ENCODE measurements at places on chromosomes 12 and 14.
A peak's percentile ranks its signal among the peaks of the same experiment; 100 is the strongest.

GRCh38 chr14:105363847-105364708 lies 34.3 kb upstream of the TEX22 start:
- no peak for DNase-seq

GRCh38 chr12:115975411-115975810 lies 302.1 kb downstream of the MED13L start:
- DNase-seq, result no peak

- DNase-seq, result no peak
Observed at GRCh38 chr14:104948736-104949031, 24.0 kb downstream of the PLD4 start.

GRCh38 chr12:62915204-62915529 lies 19.8 kb downstream of the PPM1H start:
- no peak for DNase-seq

DNA sequence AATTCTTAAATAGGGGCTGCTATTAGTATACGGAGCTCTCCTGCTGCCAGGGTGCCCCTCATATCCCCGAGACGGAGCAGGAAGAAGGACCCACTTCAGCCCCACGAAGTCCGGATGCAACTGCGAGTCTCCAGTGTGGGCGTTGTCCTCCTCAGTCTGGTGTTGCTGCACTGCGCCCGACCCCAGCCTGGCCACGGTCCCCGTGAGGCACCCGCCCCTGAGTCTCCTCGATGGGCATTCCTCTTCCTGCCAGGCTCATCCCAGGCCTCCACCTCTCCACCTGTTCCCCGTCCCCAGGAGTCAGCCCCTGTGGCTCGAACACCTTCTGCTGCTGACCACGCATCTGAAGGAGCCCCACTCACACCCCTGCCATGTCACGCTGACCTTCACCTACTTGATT lies 68.1 kb upstream of the SFSWAP start:
- DNase-seq, result no peak

DNA sequence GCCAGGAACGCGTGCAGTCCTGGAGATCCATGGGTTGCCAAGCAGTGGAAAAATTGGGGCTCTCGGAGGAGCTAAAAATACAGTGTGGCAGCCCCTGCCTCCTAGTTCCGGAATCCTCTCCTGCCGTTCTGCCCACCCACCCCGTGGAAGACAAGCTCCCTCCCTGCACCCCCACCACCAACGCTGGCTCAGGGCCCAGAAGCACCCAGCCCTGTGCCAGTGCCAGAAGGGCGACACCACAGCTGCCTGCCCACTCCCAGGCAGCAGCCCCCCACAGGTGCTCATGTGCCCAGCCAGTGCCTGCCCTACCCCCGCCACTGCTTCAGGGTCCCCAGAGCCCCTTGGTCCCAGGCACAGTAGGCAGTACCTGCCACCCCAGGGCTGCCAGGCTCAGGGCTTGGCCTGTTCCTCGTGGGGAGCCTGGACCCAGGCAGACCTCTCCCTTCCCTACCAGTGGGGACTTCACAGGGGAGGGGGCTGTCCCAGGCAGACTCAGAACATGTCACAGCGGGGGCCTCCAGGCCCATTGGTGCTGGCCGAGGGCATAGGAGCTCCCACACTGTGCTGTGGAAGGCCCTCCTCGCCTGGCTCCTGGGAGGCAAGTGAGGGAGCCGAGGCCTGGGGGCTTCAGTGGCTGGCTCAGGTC lies 7.4 kb downstream of the INF2 start:
- DNase-seq, result no peak

DNA sequence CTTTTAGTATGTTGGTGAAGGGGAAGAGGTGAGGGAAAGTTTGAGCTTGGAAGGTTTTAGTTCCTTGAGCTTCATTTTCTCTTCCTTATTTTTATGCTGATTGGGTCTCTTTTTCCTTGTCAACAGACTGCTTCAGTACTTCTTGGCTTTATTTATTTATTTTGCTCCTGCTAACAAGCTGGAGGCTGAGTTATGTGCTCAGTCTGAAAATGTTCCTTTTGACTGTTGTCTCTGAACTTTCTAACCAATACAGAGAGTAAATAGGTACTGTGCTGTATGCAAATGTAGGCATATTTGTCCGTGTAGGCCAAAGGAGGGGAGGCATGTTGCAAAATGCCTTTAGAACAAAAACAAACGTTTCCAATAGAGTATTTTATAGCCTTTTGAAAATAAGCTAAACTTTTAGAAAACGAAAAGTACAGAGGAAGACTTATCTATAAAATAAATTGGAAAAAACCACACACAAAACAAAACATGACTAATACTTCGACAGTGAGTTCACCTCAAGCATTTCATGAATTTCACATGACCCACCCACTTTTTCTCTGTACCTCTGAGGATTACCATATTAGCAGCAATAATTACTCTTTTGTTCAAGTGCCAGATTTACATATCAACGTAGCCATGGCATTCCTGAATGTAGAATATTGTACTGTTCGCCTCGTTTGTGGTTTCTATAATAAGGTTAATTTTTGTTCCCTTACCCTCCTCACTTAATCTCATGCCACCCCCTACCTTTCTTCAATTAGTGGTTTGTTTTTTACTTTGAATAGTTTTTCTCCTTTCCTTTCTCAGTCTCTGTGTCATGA lies 4.7 kb upstream of the CREBL2 start:
- no peak for DNase-seq

DNA sequence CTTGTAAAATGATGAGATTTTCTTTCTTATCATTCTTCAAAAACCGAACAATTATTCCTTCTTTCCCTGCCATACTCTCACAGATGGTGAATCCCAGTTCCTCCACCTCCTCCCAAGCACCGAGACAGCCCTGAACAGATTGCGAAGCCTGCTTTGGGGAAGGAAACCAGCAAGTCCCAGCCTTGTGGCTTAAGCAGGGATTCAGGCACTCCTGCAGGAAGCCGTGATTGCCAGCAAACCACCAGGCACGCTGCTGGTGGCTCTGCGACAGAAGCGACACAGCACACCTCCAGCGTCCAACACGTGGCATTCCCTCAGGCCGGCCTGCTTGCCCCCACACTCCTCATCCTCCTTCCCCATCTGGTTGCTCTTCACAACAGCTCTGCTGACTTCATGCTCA lies 237.7 kb downstream of the GXYLT1 start:
- no peak for DNase-seq

- DNase-seq, result no peak
Observed at GRCh38 chr12:52321418-52321817, 220 bp upstream of the KRT83 start.

- DNase-seq, result no peak
Observed at GRCh38 chr12:54438517-54438916, 19.5 kb upstream of the ITGA5 start.

GRCh38 chr12:112514926-112515642 lies 96.3 kb downstream of the PTPN11 start:
- DNase-seq, result no peak

- no peak for DNase-seq
Observed at GRCh38 chr12:81615026-81615588, 144.0 kb downstream of the PPFIA2 start.

- DNase-seq, result no peak
Observed at GRCh38 chr14:82492157-82492556, 958.5 kb upstream of the SEL1L start.

DNA sequence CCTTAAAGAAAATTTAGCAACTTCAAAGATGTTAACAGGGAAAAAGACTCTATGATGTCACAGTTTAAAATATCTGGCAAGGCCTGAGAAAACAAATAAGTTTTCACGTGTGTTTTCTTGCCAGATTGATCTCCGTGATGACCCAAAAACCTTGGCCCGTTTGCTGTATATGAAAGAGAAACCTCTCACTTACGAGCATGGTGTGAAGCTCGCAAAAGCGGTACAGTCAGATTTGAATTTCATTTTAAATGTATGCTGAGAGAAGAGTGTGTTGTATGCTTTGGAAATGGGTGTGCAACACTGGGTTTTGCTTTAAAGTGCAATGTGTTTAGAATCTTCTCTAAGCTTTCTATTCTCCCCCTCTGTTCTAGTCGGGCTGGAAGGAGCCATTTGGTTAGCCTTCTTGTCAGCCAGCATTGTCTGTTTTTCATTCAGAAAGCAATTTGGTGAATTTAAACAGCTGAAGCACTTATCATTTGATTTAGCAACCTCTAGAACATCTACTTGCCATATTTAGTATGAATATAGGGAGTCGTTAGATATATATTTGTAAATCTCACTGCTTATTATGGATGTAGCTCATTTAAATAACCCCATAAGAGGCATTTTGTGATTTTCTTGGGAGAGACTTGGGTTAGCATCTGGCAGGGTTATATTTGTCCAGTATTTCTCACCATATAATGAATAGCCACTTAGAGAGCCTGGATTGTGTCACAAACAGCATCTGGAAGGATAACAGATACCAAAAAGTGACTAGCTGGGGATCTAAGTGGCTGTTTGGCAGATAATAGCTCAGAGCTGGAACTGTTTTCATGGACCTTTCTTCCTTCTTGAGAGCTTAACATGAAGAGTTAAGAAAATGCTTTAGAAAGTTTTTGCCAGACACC lies 35.5 kb downstream of the GPHB5 start:
- DNase-seq, result no peak

DNA sequence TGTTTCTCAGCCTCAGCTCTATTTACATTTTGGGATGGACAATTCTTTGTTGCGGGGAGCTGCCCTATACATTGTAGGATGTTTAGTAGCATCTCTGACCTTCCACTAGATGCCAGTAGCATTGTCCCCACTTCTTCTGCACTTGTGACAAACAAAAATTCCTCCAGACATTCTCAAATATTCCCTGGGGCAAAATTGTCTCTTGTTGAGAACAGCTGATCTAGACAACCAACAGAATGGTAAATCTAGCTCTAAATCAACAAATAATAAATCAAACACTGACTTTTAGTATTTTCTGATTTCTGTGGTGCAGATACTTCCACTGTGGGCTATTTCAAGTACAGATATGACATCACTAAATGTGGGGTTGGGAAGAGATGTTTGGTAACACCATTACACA lies 60.7 kb downstream of the MSRB3 start:
- no peak for DNase-seq

GRCh38 chr12:91577586-91578539 lies 395.2 kb upstream of the DCN start:
- DNase-seq, result peak; percentile 15

DNA sequence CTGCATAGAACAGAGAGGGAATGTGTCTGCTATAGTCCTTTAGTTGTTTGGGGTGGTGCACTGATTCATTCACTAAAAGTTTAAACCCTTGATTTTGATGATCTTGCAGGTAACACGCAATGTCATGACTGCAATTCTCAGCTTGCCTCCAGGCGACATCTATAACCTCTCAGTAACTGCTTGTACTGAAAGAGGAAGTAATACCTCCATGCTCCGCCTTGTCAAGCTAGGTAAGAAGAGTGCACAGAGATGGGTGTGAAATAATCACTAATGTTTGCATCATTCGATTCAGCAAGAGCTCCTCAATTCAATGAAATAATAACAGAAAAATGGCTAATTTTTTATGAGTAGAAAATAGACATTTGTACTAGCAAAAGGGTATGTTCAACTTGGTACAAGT lies 203.7 kb downstream of the PTPRO start:
- peak; percentile 16 for DNase-seq

DNA sequence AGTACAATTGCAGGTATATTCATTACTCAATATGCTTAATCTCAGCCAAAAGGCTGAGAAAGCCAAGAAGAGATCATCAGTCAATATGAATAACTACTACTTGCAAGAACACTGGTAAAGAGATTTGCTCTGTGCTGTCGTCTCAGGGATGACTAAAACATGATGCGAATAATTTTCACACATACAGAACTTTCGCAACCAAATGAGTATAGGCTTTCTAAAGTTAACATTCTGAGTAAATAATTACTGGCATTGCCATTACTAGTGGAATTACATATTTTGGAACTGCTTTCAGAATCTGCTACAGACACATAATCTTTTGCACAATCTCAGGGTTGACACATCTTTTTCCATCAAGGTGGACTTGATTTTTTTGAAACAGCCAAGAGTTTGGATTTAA lies 24.7 kb downstream of the NCKAP1L start:
- no peak for DNase-seq

- DNase-seq, result no peak
Observed at GRCh38 chr12:57133013-57133569, 4.8 kb downstream of the LRP1 start.

GRCh38 chr12:132482771-132483170 lies 7.2 kb upstream of the FBRSL1 start:
- no peak for DNase-seq

- DNase-seq, result no peak
Observed at GRCh38 chr12:51900323-51900889, 6.9 kb upstream of the ACVRL1 start.

DNA sequence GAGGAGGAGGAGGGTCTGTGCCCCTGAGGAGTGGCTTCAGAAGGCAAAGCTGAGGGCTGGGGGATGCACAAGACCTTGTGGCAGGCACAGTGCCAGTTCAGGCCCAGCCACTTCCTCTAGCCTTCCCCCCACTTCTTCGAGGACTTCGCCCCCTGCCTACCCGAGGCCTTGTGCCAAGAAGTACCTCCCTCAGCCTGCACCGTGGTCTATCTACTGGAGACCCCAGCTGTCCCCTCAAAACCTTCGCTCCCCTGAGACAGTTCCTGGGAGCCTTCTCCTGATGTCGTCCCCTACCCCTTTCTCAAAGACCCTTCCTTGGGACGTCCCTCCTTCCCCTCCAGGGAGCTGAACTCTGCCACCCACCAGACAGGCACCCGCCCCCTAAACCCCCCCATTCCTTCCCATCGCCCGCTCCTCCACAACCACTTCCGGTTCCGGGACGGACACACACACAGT lies 604 bp downstream of the ZNF384 start:
- no peak for DNase-seq

DNA sequence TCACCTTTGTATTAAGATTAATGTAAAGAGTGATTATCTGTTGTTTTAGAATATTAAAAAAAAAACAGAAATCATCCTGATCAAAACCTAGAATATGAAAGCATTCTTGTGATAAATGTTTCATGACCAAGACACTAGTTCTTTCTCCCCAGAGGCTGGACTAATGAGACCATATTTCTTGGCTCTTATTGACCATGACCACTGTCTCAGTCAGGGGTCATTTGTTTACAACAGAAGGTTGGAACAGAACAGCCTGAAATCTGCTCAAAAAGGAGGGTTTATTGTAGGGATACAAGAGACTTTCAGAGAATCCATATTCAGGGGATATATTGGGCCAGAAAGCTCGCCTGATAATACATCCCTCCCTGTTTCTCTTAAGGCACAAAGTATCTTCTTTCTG lies 87.7 kb downstream of the TMEM30B start:
- DNase-seq, result no peak

- no peak for DNase-seq
Observed at GRCh38 chr14:98489115-98489514, 782.9 kb downstream of the BCL11B start.

GRCh38 chr14:104249706-104250105 lies 111.3 kb downstream of the KIF26A start:
- DNase-seq, result no peak

GRCh38 chr12:122951979-122952892 lies 14.0 kb downstream of the ABCB9 start:
- DNase-seq, result peak; percentile 59

DNA sequence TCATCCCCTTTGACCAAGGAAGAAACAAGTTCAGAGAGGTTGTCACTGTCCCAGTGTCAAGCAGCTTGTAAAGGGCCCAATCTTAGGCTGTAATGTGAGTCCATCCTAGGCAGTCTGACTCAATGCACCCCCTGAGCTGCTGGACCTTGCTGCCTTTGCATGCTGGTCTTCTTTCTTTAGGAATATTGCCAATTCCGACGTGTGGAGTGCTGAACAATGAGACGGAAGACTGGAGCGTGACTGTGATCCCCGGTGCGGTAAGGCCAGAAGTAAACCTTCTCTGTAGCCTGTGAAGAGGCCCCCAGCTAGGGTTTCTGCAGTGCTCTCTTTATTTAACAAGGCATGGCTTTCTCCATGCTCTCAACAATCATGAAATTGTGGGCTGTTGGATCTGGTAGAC lies 963 bp downstream of the TCTN2 start:
- DNase-seq, result no peak

GRCh38 chr12:45801625-45802024 lies 72.1 kb downstream of the ARID2 start:
- DNase-seq, result no peak
